NCI-H510A (cell line): ENCODE measurements at places on chromosomes 4 and X.

GRCh38 chr4:168509786-168510185 lies 12.9 kb downstream of the PALLD start:
- no peak for DNase-seq

- no peak for DNase-seq
Observed at GRCh38 chrX:47558436-47558835, 2.6 kb upstream of the ARAF start.

- DNase-seq, result no peak
Observed at GRCh38 chr4:175306436-175306835, 388.3 kb downstream of the ADAM29 start.

DNA sequence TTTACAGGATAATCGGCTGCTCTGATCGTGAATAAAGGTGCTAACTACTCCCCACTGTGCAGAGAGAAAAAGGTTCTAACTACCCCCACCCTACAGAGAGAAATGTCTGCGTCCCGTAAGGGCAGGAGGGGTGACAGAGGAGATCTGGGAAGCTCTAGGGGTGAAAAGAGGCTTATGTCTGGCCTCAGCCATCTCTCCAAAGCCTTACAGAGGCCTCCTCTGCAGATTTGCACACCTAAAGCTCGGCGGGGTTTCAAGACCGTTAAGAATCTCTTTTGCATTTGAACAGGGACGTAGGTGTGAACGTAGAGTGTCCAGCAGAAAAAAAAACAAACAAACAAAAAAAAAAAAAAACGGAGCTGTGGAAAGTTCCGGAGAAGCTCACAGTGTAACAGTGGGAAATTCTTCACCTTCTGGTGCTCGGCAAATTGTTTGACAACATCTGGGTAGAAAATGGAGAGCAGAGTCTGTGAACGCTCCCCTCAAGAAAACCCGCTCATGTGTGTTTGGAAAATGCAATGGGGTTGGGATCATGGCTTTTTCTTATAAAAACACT lies 161.0 kb downstream of the SHOX start:
- DNase-seq, result no peak

- DNase-seq, result no peak
Observed at GRCh38 chrX:102837847-102838246, 99.2 kb upstream of the RAB40AL start.

DNA sequence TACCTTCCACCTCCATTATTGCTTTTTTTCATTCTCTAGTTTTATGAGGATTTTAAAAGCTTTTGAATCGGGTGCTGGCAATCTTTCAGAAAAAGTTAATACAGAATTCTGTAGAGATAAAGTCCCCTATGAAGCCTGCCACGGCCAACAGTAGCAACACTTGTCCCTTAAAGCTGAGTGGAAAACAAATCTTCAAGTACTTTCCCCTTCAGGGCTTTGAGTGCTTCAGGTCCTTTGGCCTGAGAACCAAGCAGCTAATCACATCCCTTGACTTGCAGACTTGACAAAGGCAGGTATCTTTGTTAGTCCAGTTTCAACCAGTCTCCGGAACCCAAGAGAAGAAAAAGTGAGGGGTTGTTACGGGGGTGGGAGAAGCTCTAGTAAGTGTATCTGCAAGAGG lies 144.4 kb downstream of the ATG4A start:
- DNase-seq, result no peak
